ENCODE measurements at places on chromosomes 5 and 9. TPM values are rescaled to one million over a fixed set of nuclear protein-coding genes. Genes with fewer than 3 reads are reported as not detected.
A peak's percentile ranks its signal among the peaks of the same experiment; 100 is the strongest.

DNA sequence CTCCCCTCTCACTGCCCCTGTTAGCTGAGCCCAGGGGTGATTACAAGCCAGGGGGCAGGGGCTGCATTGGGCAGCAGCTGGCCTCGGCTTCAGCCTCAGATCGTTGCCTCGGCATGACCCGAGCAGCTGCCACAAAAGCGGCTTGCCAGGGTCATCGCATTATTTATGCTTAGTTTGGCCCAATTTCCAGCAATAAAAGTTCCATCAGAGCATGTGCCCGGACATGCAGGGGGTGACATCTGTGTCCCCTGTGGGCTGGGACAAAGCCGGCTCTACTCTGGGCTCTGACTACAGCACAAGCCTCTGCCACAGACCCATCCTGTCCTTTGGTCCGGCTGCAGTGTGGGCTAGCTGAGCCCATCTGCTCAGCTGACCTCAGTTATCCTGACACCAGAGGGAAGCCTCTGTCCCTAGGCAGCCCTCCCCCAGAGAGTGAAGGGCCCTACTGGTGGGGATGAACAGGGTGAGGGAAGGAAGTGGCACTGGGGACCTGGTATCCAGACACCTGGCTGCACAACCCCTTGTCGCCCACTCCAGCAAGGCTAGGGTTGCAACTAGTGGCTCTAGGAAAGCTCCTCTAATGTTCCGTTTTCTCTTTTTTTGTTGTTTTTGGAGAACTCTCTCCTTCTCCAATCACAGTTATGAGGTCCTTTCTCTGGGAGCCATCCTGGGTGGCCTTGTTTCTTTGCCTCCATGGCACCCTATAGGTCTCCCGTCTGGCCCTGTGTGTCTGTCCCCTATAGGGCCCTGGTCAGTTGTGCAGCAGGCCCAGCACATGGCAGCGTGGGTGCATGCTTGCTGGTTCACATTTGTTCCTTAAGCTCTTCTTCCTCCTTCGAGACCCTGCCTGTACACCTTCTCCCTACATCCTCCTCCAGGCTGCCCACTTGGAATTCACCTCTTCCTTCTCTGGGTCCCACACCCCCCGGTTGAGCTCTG is 13.3 kb upstream of the GADD45G start:
- no peak for DNase-seq
- H3K27ac ChIP-seq: no peak overlapping the region
- H3K4me3 ChIP-seq: no peak overlapping the region
- H3K36me3 ChIP-seq: no peaks in the 10 kb centered on the region
- H3K27me3 ChIP-seq: peaks cover 5% of the 10 kb centered on the region
- no peaks in the 10 kb centered on the region for H3K4me1 ChIP-seq

- H3K36me3 ChIP-seq: no peaks in the 10 kb centered on the region
- no peaks in the 10 kb centered on the region for H3K27me3 ChIP-seq
- no peaks in the 10 kb centered on the region for H3K4me1 ChIP-seq
- no peak for DNase-seq
- H3K4me3 ChIP-seq: no peak overlapping the region
- no peak overlapping the region for H3K27ac ChIP-seq
These were observed 359.5 kb downstream of the PTPRD start for GRCh38 chr9:10253341-10253740.

DNA sequence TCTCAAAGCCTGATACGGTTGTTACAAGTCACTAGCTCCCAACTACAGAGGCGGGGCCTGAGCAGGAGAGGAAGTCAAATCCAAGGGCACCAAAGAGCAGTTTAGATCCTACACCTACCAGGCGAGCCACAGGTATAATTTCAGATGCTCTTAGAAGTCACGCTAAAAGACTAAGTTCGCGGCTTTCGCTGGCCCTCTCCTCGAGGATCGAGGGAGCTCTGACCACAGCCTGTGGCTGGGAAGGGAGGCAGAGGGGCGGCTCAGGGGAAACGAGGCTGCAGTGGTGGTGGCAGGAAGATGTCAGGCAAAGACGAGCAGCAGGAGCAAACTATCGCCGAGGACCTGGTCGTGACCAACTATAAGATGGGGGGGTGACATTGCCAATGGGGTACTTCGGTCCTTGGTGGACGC is 48.6 kb downstream of the SEMA4D start:
- H3K4me3 ChIP-seq: peak overlapping the region; percentile 53
- peaks cover 54% of the 10 kb centered on the region for H3K36me3 ChIP-seq
- peak; percentile 53 for DNase-seq
- H3K27ac ChIP-seq: peak overlapping the region; percentile 85
- H3K27me3 ChIP-seq: no peaks in the 10 kb centered on the region

DNA sequence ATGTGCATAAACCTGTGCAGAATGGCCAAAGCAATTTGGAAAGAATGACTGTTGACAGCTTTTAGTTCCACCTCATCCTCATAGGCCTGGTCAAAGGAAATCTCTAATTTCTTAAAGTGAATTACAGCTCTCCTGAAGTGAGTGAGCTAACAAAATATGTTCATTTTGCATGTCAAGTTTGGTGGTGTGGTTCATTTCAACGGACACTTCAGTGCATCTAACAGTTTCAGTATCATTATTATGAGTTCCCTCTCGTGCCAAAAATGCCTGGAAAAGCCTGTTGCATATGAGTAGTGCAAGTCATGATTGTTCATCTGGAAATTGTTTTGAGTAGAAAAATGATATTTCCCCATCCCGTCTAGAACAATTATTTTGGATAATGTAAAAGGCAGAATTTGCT is 53.2 kb upstream of the HMHB1 start:
- DNase-seq: no peak
- H3K27me3 ChIP-seq: peaks cover 3% of the 10 kb centered on the region

DNA sequence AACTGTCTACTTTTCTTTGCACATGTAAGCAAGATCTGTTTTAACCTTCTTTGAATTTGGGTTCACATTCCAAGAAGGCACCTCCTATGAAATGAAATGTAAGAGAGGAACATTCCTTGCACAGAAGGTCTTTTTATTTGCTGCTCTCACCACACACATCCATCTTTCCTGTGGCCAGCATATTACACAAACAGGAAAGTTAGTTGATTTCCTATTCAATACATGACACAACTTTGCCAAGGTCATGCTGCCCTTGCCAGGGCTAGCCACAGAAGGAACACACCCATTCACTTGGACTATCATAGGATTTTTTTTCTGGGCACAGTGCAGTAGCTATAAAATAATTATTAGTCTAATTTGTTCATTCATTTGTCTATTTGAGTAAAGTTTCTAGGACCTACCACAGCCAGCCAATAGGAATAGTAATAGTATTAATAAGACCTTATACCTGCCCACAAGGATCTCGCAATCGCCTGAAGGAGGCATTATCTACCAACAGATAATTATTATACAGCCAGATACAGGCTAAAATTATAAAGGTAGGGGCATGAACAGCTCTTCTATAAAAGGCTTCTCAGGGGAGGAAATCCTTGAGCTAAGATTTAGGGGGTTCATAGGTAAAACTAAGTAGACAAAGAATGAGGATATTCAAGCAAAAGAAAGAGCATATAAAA is 78.1 kb upstream of the NREP start:
- H3K36me3 ChIP-seq: no peaks in the 10 kb centered on the region
- DNase-seq: no peak
- H3K4me3 ChIP-seq: no peak overlapping the region
- no peaks in the 10 kb centered on the region for H3K4me1 ChIP-seq
- no peak overlapping the region for H3K27ac ChIP-seq

Gene CDH9
- total RNA-seq: not detected

GRCh38 chr5:137580030-137580429 is 80.9 kb upstream of the SPOCK1 start:
- peaks cover 5% of the 10 kb centered on the region for H3K27me3 ChIP-seq
- no peak overlapping the region for H3K27ac ChIP-seq
- H3K4me1 ChIP-seq: no peaks in the 10 kb centered on the region
- no peak overlapping the region for H3K4me3 ChIP-seq
- DNase-seq: no peak
